ENCODE measurements at places on chromosomes 13 and 19.
A peak's percentile ranks its signal among the peaks of the same experiment; 100 is the strongest.

- peak; percentile 24 for DNase-seq
These were observed 5.3 kb upstream of the GPR183 start for GRCh38 chr13:99312493-99312883.

DNA sequence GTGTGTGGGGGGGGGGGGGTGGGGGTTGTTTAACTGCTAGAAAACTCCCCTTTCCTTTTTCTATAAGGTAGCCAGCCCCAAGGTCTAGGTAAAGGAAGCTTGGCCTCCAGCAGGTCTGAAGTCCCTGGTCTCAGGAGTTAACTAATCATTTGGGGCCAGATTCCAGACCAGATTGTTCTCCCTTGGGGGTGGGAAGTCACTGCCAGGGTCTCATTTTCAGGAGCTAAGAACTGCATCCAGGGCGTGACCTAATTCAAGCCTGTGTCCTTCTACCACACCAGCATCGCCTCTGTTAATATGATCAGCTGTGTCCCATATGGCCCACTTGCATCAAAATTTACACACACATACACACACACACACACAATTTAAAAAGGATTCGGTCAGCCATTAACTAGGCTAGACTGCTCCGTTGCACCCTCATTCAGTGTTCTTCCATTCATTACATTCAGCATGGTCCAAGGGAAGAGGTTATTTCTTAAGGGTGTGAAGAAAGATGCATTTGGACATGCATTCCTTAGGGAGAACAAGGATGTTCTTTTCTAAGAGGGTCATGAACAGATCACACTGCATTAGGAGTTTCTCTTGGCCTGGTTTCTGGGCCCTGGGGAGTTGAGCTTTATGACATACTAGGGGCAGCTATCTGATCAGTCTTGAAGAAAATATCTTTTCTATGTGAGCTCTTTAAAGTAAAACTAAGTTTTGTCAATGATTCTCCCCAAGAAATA is 91.0 kb downstream of the FGF14 start:
- DNase-seq, result no peak

GRCh38 chr19:1206150-1206863 is 729 bp downstream of the STK11 start:
- no peak for DNase-seq

GRCh38 chr13:75329723-75330122 is 152.2 kb downstream of the TBC1D4 start:
- DNase-seq, result no peak

DNA sequence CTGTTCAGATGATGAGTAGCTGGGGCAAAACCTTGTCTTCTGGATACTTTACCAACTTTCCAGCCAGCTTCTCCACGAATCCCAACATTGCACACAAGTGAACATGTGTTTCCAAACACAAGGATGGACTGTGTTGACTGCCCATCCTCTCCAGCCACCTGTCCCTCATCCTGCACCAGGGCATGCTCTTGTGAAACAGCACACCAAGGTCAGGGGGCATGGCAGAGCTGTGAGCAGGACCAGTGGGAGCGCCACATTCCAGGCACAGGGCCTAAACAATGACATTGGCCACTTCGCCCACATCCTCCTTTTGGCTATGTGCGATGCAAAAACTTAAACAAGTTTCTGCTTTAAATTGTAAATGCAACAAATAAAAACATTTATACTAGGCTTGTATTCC is 105.5 kb downstream of the IRS2 start:
- no peak for DNase-seq

- no peak for DNase-seq
These were observed 5.4 kb downstream of the LINGO3 start for GRCh38 chr19:2302319-2303210.

- DNase-seq, result no peak
These were observed 5.7 kb upstream of the TSPAN16 start for GRCh38 chr19:11290256-11290655.

- DNase-seq, result no peak
These were observed 26.3 kb upstream of the UQCRFS1 start for GRCh38 chr19:29239213-29239776.

DNA sequence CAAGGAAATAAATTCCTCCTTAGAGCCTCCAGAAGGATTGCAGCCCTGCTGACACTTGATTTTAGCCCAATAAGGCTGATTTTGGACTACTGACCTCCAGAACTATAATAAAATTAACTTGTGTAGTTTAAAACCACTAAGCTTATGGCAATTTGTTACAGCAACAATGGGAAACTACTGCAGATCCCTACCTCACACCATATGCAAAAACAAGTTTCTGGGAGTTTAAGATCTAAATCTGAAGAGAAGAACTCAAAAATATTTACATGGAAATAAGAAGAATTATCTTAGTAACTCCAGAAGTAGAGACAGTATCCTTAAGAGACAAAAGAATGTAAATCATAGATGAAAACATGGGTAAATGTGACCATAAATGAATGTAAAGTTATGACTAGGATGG is 5.9 kb downstream of the ZNF575 start:
- DNase-seq, result no peak

- DNase-seq, result no peak
These were observed 17.6 kb downstream of the RANBP3 start for GRCh38 chr19:5960005-5961001.

DNA sequence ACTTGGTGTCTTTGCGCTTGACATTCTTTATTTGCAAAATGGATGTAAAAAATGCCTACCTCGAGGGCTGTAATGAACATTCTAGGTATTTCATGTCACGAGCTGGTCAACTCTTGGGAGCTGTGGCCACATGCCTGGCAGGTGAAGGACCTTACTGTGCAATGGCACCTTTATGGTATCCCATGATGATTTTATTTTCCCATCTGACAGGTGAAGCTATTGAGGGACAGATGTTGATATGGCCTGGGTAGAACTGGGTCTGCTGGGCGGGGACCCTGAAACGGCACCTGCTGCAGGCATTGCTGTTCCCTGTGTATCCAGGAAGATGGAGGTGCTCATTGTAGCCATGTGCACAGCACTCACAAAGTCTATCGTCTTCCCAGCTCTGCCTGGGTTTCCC is 332.2 kb downstream of the TEX29 start:
- DNase-seq, result no peak

DNA sequence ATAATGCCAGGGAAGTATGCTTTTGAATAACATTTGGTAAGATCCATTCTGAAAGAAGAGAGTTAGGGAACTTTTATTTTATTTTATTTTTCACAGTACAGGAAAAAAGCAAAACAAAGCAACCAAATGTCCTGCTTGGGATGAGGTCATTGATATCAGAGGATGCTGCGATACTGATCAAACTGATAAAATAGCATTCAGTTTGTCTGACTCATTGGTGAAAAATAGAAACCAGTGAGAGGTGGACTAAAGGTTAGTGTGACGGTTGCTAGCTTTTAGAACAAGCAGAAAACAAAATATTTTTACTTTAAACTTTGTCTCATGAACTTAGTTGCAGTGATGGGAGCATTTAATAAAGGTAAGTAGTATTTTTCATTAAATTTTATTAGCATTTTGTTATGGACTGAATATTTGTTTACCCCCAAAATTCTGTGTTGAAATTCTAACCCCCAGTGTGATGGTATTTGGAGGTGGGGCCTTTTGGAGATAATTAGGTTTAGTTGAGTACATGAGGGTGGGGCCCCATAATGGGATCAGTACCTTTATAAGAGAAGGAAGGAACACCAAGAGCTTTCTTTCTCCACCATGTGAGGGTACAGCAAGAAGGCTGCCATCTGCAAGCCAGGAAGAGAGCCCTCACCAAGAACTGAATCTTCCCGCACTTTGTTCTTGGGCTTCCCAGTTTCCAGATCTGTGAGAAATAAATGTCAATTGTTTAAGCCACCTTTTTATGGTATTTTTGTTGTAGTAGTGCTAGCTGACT is 37.3 kb downstream of the ITGBL1 start:
- no peak for DNase-seq

DNA sequence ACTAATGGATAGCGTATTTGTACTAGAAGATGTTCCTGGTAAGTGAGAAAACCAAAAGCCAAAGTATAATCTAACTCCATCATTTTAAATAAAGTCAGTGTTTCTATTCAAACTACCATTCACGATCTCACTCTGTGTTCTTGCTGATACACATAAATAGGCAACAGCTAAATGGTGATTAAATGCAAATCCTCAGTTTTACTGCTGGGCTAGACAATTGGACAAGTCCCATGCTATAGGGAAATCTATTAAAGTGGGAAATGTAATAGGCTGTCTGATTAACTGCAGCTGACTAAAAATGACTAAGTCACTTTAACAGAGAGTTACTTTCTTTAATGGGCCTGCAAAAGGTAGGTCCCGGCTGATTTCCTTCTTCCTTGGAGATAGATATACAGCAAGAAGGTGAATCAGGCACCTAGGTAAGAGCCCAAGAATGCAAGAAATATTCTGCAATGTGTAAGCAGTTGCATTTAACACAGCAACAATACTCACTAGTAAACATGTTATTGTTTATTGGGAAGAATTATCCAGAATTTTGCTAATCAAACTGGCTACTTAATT is 298.4 kb downstream of the SLITRK6 start:
- no peak for DNase-seq

- DNase-seq, result no peak
These were observed 91.1 kb downstream of the RNASEH2B start for GRCh38 chr13:51000571-51001260.

DNA sequence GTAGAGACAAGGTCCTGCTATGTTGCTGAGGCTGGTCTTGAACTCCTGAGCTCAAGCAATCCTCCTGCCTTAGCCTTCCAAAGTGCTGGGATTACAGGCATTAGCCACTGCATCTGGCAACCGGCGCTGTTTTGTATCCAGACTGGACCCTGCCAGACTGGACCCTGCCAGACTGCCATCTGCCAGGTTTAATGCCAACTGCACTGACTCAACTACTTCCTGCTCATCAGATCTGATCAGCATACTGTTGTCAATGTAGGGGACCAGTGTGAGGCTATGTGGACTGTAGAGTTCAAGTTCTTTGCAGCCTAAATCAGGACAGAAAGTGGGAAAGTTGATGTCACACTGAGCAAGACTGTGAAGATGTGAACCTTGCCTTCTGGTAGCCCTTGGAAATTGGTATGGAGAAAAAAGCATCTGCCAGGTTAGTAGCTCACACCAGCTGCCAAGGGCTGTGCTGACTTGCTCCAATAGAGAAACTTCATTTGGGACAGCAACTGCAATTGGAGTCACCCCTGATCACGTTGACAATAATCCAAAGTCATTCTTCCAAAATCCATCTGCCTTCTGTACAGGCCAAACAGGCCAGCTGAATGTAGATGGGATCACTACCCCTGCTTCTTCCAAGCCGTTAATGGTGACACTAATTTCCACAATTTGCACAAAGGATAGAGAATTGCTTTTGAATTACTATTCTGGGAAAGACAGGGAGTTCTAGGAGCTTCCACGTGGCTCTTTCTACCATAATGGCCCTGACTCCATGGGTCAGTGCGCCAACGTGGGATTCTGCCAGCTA is 36.8 kb upstream of the ATP1A3 start:
- DNase-seq, result no peak

DNA sequence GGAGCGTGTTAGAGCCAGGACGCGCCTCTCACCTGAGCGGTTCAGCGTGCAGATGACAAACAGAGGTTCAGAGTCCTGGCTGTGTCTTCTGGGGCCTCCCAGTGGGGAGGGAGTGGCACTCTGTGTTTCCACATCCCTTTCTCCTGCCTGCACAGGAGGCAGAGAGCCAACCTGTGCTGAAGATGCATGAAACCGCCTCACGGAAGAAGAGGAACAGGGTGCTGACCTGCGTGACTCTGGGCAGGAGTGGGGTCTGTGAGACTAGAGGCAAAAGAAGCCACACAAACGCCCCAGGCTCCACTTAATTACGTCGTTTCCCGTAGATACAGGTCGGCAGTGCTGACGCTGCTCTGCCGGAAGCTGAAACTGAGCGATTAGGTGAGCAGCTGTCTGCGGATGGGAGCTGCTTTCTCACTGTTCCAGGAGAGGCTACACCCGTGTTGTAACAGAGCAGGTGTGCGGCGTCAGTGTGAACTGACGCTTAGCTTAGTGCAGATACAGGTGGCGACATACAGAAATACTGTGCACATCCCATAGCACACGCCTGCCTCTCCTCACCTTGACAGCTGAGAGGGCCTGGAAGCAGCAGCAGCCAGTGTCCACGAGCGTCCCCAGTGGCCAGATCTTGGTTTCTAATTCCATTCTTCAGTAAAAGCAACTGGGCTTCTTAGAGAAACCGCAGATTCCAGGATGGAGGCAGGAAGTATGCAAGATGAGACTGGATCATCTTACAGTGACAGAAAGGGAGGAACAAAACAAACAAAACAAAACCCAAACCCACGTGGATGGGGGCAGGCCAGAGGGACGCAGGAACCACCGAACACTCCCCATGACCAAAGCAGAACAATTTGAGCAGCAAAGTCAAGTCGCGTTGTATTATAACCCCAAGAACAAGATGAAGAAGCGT is 37.7 kb upstream of the MCF2L start:
- peak; percentile 22 for DNase-seq

- peak; percentile 53 for DNase-seq
These were observed 5.1 kb downstream of the BBC3 start for GRCh38 chr19:47225746-47226425.

- DNase-seq, result no peak
These were observed 10.2 kb downstream of the PPP1R14A start for GRCh38 chr19:38245826-38246498.

DNA sequence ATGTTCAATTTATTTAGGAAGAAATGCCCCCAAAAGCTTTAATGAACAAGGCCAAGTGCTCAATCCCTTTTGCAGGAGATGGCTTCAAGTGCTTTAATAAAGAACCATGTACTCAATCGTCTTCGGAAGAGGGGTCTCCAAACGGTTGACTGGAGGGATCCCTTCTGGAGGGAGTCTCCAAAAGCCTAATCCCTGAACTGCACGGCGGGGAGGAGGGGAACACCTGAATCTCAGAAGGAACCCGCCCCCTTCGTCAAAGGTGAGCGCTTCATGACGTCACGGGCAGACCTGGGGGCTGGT is 505 bp downstream of the PAF1 start:
- no peak for DNase-seq

- no peak for DNase-seq
These were observed 9.1 kb upstream of the DPP9 start for GRCh38 chr19:4732680-4733114.

GRCh38 chr13:33183431-33184111 is 102.0 kb downstream of the STARD13 start:
- DNase-seq, result no peak

DNA sequence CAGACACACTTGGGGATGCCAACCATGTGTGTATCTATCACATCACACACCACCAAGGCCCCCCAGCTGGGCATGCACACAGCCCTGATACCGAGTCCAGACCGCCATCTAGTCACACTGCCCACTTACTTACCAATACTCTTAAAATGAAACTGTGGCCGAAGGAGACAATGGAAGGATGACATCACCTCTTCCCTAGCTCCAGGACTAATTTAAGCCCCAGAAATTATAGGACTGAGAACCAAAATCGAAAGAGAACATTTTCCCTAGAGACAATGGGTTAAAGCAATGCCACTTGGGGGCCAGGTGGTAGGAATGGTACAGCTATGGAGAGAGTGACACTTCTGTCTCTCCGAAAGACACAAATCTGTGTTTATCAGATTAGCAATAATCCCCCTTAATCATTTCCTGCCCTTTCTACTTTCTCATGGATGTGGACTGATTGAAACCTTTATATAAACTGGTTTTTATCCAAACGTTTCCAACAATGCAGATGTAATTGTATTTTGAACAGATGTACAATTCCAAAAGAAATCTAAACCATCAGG is 663 bp upstream of the GGACT start:
- no peak for DNase-seq

GRCh38 chr19:32611161-32611560 is 30.2 kb downstream of the PDCD5 start:
- DNase-seq, result peak; percentile 11
